ENCODE measurements at places on chromosomes 13 and 19. TPM values are rescaled to one million over a fixed set of nuclear protein-coding genes. Genes with fewer than 3 reads are reported as not detected.

DNA sequence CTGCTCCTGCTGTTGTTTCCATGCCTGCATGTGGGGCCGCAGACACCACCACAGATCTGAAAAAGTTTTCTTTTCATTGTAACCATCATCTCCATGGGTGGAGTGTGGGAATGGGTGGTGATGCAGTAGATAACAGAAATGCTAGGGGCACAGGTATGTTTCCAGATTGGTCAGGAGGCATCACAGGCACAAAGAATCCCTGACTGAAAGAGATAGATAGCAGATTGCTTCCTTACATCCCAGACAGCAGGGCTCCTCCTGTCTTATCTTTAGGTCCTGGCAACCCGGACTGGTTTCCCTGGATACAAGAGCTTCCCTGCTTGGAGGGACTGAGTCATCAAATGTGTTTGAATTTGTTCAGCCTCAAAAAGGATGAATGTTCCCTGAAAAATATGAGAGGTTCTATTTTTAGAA is 1937.6 kb downstream of the PCDH9 start:
- no peaks in the 10 kb centered on the region for H3K27me3 ChIP-seq
- DNase-seq: no peak
- H3K27ac ChIP-seq: no peak overlapping the region
- H3K4me3 ChIP-seq: no peak overlapping the region
- no peaks in the 10 kb centered on the region for H3K36me3 ChIP-seq
- H3K4me1 ChIP-seq: peaks cover 5% of the 10 kb centered on the region

- no peak overlapping the region for H3K4me3 ChIP-seq
- H3K27ac ChIP-seq: no peak overlapping the region
- H3K36me3 ChIP-seq: no peaks in the 10 kb centered on the region
- peaks cover 7% of the 10 kb centered on the region for H3K27me3 ChIP-seq
- peaks cover 5% of the 10 kb centered on the region for H3K4me1 ChIP-seq
- no peak for DNase-seq
These were observed 13.5 kb upstream of the PLEKHF1 start for GRCh38 chr19:29651622-29652394.

IGFL1 gene
- 0.56 TPM for total RNA-seq

GRCh38 chr19:31528261-31528660 is 179.0 kb upstream of the TSHZ3 start:
- no peak overlapping the region for H3K4me3 ChIP-seq
- no peak overlapping the region for H3K27ac ChIP-seq
- peaks cover 7% of the 10 kb centered on the region for H3K27me3 ChIP-seq
- no peaks in the 10 kb centered on the region for H3K4me1 ChIP-seq

- no peaks in the 10 kb centered on the region for H3K4me1 ChIP-seq
- DNase-seq: no peak
- H3K27ac ChIP-seq: no peak overlapping the region
- H3K4me3 ChIP-seq: no peak overlapping the region
These were observed 370.4 kb downstream of the PCDH20 start for GRCh38 chr13:61045251-61045650.

- H3K4me1 ChIP-seq: no peaks in the 10 kb centered on the region
- H3K27me3 ChIP-seq: no peaks in the 10 kb centered on the region
- no peak overlapping the region for H3K4me3 ChIP-seq
- H3K27ac ChIP-seq: no peak overlapping the region
- no peak for DNase-seq
These were observed 12.6 kb upstream of the LILRB4 start for GRCh38 chr19:54650108-54650655.

ZNF614 gene
- 10.4 TPM for total RNA-seq

- no peaks in the 10 kb centered on the region for H3K36me3 ChIP-seq
- H3K4me3 ChIP-seq: peak overlapping the region; percentile 89
- H3K4me1 ChIP-seq: peaks cover 23% of the 10 kb centered on the region
- DNase-seq: no peak
- peaks cover 5% of the 10 kb centered on the region for H3K27me3 ChIP-seq
These were observed 2.9 kb upstream of the HOOK2 start for GRCh38 chr19:12778017-12778904.

ATCAY gene
- 3.3 TPM for total RNA-seq

Measured in type B pancreatic cell (in vitro differentiated cells).